Dorsolateral prefrontal cortex (tissue), 122 donors: ENCODE measurements at places on chromosomes 1 and 21.

DNA sequence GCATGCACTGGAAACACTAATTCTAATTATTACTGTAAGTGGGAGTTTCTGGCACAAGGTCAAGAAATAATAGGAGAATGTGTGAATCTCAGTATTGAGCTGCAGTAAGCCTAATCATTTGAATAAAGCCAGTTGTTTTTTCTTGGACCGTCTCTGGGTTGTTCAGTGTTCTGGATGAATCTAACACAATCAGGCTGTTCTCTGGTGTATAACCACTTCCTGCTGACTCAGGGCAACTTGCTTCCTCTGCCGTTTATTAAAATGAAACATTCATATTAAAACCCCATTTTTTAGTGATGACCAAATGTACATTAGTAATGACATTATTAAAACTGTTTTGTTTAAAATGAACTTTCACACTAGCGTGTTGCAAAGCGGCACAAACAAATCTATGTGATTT is 273.1 kb upstream of the SNX7 start:
- DNase-seq, result no peak

GRCh38 chr1:232393444-232394146 is 236.3 kb downstream of the SIPA1L2 start:
- no peak for DNase-seq

DNA sequence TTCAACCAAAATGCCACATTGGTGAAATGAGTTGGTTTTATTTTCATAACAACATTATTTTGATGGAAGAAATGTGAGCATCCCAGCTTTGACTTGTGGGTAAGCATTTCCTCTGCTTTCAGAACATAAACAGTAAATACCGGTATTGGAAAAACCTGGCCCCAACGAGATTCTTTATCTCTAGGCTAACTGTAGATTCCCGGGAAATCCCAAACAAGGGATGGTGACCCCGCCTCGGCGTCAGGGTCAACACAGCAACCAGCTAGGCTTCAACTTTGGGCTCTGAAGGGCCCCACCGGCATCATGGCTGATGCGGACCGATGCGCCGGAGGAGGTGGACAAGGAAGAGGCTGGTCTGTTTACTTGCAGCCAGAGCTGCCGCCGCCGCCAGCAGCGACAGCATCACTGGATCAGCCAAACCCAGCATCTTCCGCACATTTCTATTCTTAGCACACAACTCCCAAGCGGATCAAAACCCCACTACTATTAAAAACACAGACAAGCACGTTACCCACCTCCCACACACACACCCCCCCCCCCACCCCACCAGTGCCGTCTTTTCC is 1.1 kb downstream of the AKT3 start:
- DNase-seq, result peak; percentile 53

GRCh38 chr1:201026836-201027235 is 3.3 kb upstream of the KIF21B start:
- DNase-seq, result no peak

DNA sequence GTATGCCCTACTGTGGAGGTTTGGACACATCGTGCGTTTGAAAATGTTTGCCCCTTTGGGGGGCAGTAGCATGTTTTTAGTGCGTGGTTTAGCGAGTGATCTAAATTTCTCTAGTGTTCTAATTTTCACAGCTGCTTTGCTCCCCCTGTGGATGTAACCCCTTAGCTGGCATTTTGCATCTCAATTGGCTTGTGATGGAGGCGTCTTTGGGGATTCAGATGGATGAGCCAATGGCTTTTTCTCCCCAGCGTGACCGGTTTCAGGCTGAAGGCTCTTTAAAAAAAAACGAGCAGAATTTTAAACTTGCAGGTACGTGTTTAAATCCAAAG is 836 bp downstream of the CDC7 start:
- DNase-seq, result no peak
